ENCODE measurements at places on chromosomes 1 and 21.

- no peak for DNase-seq
Measured at GRCh38 chr1:147800804-147801203, 40.4 kb upstream of the GJA5 start.

DNA sequence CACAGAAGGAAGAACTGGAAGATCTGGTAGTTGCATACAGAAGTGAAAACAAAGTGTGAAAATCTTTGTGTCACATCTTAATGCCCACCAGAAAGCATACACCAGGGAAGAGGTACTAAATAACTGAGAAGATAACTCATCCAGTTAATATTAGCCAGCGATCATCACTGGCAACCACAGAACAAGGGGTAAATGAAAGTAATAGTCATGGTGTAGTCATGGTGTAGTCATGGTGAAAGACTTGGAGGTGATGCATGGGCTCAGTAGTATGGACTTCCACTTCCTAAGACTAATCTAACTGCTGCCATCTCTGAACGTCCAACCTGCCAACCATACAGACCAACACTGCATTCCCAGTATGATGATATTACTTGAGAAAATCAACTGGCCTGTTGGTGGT, 481.2 kb upstream of the NR5A2 start:
- no peak for DNase-seq

GRCh38 chr1:183388735-183389134, 29.4 kb downstream of the NMNAT2 start:
- DNase-seq, result no peak

DNA sequence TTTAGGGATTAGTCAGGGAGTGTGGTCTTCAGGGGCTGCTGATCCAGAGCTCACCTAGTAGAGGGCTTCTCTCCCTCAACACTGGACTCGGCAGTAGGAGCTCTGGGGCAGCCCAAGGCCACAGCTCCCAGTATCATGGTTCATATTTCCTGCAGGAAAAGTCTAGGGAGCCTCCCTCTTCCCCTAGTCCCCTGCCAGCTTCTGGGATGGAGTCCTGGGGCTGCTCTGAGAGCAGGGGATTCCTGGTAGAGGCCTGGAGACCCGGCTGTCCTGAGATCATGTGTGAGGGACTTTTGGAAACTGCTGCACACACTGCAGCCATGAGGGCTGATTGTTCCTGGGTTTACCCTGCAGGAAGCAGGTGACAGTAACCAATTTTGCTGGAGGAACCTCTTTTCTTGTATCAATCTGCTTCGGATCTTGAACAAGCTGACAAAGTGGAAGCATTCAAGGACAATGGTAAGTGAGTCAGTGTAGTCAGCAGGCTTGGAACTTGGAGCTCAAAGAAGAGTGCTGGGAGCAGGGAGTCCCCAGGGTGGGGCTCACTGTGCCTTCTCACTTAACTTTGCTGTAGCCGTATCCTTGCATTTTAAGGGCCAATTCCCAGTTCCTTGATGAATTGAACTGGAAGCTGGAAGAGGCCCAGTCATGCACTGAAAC, 16.3 kb downstream of the STRIP1 start:
- no peak for DNase-seq

DNA sequence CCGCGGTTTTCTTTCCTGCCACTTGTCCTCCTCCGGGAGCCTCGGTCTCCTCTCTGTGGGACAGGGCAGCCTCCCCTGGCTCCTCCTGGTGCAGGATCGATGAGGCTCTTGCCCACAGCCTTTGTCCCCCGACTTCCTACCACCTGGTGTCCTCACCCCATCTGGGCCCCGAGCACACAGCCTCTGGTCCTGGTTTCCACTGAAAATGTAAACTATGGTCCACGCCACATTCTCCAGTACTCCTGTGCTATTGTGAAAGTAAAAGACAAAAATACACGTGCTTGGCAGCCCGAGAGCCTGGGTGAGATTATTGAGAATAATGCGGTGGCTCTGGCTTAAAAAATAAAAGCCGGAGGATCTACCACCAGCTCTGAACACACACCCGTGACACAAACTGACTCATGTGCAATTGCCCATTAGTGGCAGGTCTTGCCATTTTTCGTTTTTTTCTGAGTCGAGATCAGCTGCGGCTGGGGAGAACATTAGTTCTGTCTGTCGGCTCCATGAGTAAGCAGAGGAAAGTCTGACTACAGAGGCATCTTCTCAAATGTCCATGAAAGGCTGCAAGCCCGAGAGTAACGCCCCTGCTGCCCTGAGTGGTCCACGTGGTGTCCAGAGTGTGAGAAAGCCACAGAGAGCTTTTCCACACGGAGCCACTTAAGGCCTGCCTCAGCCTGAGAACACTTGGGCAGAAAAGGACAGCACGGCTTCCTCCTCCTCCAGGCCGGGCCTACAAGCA, 5.7 kb upstream of the COL6A2 start:
- no peak for DNase-seq

DNA sequence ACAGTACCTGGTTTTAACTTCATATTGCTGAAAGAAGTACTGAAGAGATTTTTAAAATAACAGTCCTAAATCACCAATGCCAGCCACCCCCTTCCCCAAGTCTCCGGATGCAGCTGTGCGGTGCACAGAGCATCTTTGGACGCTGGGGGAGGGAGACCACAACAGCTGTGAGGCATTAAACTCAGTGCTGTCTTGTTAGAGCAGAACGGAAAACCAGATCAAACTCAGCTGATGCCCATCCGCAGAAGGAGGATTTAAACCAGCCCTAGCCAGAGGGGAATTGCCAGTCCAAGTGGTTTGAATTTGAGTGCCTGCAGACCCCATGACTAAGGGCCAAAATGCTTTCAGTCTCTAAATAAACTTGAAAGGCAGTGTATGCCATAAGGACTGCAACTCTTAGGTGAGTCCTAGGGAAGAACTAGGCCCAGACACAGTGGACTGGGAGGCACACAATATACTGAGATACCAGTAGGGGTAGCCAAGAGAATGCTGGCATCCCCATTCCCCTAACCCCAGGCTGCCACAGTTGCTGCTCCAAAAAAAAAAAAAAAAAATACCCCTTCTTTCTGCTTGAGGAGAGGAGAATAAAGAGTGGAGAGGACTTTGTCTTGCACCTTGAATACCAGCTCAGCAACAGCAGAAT, 576.2 kb downstream of the NEGR1 start:
- no peak for DNase-seq

DNA sequence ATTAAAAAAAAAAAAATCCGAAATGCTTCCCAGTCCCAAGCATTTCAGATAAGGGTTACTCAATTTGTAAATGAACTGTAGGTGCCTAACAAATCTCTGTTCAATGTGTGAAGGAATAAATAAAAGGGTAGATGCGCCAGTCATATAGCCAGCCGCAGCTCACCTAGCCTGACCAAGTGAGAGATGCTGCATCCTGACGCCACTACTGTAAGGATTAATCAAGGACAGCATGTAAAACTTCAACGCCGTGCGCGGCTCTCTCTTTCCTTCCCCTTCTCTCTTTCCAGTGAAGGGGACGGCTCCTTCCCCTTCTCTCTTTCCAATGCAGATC, 441 bp downstream of the PPT1 start:
- no peak for DNase-seq

DNA sequence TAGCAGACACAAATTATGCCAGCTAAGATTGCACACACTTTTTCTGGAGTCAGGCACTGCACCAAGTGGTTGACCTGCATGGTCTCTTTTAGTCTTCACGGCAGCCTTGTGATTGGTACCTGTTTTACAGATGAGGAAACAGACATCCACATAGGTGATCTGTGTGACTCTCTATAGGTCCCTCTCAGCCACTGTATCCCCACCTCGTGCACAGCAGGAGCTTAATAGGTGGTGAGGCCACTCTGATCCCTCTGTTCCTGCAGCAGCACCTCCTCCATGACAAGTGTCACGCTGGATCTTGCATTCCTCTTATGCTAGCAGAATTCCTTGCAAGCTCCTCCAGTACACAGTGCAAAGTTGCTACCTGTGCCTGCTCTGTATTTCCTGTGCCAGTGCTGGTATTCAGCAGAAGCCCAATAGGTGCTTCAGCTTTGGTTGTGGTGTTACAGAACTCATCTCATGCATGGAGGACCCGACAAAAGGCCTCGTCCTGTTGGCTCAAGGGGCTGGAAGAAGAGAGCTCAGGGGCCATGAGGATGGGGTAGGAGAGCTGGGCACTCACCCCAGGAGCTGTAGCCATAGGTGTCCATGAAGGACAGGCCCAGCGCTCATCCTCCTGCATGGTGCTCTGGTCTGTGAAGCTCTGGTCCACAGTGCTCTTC, 546.7 kb downstream of the PTPRU start:
- DNase-seq, result no peak

DNA sequence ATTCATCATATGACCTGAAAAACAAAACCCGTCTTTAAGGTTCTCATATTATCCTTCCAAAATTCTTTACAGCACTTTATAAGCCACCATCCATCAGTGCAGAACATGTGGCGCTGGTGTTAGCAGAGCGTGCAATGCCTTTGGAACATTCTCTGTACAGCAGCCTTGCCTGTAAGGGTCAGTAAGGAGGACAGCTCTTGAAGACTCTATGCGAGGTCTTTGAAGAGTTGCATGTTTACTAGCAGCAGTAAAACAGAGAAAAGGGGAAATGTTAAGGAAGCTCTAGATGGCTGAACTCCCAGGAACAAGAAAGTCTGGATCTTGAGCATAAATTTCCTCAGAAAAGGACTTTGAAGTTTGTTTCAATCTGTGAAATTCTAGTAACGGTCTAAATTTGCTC, 365.6 kb downstream of the DUSP10 start:
- no peak for DNase-seq

DNA sequence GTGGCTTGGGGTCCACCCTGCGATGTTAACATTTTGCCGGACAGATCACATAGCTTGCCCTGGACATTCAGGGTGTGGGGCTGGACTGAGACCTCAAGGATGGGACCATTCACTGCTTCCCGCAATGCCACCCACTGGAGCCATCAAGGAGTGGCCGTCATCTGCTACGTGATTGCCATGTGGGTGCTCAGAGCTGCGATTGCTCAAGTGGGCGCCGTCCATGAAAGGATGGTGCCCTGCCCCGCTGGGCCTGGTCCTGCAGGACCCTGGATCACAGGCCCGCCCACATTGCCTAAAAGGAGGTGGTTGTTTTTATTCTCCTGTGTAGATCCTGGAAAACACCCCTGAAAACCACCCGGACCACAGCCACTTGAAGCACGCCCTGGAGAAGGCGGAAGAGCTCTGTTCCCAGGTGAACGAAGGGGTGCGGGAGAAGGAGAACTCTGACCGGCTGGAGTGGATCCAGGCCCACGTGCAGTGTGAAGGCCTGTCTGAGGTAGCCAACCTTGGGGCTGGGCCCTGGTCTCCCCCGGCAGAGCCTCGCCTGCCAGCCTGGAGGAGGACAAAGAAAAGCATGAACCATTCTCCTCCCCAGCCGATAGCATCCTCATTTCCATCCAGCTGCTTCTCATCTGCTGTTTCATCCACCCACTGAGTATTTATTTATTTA, 40.4 kb downstream of the ATP5PO start:
- no peak for DNase-seq

GRCh38 chr1:1573843-1574720, 581 bp downstream of the SSU72 start:
- DNase-seq, result peak; percentile 62

GRCh38 chr1:198304431-198304830, 147.6 kb downstream of the NEK7 start:
- no peak for DNase-seq

DNA sequence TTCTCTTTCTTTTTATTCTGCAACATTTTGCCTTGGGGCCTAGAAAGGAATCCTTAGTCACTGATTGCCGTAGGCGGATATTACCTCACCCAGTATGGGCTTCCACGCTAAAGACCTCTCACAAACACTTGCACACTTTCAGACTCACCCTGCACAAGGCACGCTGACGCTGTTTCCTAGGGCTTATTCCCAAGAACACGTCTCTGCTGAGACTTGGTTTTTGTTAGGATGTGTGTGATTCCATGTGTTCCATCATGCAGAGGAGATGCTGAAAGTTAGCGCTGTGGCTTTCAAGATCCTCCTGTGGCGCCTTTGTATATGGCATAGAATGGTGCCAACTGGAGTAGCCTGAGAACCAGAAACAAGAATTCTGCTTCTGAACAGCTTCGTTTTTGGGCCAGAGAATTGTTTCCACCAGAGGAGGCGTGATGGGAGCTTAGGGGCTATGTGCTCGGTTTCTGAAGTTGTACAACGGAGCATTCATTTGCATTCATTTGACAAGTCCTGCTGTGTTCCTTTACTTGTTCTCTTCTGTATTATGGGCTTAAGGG, 297.0 kb downstream of the DISC1 start:
- DNase-seq, result peak; percentile 68

- no peak for DNase-seq
Measured at GRCh38 chr21:38905328-38905727, 99.6 kb downstream of the ETS2 start.

GRCh38 chr1:1080122-1080757, 6.1 kb upstream of the RNF223 start:
- peak; percentile 76 for DNase-seq

DNA sequence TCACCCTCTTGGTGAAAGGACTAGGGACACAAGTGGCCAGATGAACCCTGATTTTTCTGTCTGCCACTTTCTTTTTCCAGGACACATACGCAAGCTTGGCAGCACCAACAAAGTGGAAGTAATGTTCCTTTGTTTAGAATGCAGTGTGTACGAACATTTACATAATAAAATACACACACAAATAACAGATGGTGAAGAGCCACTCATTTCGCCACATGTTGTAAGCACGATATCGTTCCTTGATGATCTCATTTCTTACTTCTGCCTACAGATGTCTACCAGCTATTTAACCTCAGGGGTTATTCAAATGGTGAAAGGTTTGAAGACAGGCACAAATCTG, 670.2 kb upstream of the CXADR start:
- DNase-seq, result no peak

DNA sequence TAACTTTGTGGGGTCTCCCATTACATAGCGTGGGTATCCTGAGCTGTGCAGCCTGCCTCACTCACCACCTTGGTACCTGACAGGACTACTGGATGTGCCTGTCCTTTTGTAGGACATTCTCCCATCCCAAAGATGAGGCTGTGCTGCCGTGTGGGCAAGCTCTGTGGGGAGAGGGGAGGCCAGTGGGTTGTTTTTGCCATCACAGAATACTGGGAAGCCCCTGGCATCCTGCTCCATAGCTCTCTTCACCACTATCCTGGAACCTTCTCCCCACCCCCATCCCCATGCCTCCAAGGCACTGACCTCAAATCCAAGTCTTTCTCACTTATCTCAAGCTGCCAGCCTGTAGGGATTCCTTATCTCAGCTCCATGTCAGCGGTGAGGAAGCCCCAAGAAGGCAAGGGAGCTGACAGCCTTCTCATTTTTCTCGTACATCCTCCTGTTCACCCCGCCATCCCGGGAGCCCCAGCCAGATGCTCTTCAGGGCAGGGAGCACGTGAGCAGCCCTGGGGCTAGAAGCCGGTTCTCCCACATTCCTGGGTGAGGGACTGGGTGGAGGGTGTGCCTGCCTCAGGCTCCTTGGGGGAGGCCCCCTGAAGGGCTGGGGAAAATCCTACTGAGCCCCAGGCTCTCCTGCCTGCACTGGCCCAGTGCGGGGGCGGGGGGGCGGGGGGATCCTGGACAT, 2.4 kb upstream of the ELF3 start:
- DNase-seq, result no peak

All from MCF 10A (cell line).